ENCODE measurements at places on chromosomes 4 and X.

GRCh38 chr4:91812319-91812718, 491.4 kb upstream of the GRID2 start:
- DNase-seq: no peak

DNA sequence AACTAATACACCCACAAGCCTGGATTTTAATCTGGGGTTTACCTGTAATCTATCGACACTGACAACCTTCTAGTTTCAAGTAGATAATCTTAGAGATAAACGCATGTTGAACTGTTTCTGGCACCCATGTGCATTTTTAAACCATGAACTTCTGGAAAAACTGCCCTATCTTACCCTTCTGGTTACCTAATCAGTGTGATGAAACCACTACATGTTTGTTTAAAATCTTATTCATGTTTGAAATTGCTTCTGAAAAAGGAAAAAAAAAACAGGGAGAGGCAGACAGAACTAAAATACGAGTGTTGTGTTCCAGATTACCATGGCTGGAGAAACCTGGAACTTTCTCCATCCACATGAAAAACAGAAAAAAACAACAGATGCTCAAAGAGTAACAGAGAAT, 139.3 kb downstream of the MID1IP1 start:
- DNase-seq: no peak

- no peak for DNase-seq
Observed at GRCh38 chr4:158159718-158160094, 13.1 kb downstream of the GASK1B start.

DNA sequence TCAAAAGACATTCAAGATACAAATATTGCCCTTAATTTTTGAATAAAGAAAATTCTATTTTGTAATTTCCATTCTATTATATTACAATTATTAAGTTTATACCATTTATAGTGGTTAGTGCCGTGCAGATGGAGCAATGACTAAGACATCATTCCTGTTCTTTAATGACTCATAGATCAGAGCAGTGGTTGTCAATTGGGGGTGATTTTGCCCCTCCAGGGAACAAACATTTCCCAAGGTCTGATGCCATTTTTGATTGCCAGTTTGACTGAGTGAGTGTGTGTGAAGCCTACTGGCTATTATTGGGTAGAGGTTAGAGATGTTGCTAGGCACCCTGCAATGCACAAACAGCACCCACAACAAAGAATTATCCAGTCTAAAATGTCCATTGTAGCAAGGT, 97.9 kb upstream of the DDIT4L start:
- DNase-seq: no peak

GRCh38 chr4:47668810-47669408, 169.0 kb downstream of the CORIN start:
- DNase-seq: no peak

DNA sequence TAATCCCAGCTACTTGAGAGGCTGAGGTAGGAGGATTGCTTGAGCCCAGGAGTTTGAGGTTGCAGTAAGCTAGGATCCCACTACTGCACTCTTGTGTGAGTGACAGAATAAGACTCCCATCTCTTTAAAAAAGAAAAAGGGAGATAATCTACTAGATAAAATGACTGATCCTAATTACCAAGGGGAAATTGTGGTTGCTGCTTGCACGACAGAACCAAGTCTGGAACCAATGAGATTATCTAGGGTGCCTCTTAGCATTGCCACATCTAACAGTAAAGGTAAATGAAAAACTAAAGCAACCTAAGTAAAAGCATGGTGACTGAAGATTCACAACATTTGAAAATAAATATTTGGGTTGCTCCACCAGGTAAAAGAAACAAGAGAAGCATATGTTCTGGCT, 185.1 kb downstream of the PDHA2 start:
- no peak for DNase-seq

GRCh38 chr4:34181891-34182290, 2062.4 kb downstream of the ARAP2 start:
- no peak for DNase-seq
